NCI-H69 (cell line): ENCODE measurements at places on chromosomes 5 and 9.

GRCh38 chr5:137344723-137345322, 154.3 kb downstream of the SPOCK1 start:
- DNase-seq = peak; percentile 77

DNA sequence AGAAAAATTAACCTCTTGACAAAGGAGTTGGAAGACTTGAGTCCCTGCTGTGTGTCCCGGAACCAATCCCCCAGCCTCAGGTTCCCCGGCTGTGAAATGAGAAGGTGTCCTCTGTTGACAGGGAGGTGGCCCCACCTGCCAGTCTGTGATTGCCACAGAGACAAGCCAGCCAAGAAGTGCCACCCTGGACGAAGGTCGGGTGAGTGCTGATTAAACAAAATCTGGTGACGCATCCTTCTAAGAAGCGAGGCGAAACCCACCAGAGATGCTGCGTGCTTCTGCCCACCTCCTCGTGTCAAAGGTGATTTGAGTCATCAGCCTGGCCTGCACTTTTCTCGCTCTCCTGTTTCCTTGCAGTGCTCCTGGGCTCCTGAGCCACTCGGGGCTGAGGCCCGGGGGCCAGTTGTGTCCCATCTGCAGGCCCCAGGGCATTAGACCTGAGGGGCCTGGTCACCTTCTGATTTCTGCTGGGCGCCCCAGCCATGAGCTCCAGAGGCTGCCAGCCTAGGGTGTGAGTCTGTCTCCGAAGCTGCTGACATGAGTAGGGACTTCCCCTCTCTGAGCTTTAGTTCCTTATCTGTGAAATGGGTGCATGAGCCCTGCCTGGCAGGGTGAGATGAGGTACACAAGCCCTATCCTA, 28.7 kb downstream of the NEK6 start:
- no peak for DNase-seq

DNA sequence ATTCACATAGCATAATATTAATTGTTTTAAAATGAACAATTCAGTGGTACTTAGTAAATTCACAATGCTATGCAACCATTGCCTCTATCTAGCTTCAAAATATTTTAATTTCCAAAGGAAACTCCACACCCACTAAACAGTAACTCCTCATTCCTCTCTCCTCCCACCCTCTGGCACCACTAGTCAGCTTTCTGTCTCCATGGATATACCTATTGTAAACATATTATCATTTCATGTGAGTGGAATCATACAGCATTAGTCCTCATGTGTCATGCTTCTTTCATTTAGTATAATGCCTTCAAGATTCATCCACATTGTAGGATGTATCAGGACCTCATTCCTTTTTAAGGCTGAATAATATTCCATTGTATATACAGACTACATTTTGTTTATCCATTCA, 48.6 kb downstream of the PHF2 start:
- DNase-seq = no peak

DNA sequence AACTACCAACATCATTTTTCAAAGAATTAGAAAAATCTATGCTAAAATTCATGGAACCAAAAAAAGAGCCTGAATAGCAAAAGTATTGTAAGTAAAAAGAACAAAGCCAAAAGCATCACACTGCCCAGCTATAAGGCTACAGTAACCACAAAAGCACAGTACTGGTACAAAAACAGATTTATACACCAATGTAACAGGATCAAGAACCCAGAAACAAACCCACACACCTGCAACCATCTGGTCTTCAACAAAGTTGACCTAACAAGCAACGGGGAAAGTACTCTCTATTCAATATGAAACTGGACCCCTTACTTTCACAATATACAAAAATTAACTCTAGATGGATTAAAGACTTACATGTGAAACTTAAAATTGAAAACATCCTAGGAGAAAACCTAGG, 94.2 kb upstream of the TARS1 start:
- no peak for DNase-seq

DNA sequence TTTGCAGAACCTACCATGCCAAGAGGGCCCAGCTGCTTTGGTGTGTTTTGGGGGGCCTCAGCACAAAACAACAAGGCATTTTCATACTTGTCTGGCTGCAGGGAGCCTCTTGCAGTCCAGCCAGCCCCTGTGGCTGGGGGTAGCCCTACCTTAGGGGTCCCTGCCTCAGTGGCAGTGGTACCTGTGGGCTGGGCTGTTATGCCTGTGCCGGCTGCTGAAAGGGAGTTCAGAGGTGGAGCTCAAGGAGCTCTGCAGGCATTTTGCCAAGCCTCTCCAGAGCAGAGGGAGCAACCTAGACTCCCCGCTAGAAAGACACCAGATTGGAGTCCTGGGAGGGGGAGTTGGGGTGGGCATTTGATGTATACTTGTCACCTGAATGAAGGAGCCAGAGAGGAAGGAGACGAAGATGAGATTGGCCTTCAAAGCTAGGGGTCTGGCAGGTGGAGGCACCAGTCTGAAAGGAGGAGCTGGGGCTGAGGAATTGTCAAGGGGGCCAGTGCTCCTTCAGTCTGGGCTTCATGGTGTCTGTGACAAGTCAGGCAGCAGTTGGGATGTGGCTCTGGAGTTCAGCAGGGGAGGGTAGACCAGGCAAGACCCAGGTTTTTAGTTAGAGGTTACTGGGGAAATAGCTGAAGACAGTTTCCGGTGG, 1.5 kb downstream of the SHROOM1 start:
- DNase-seq = peak; percentile 57

DNA sequence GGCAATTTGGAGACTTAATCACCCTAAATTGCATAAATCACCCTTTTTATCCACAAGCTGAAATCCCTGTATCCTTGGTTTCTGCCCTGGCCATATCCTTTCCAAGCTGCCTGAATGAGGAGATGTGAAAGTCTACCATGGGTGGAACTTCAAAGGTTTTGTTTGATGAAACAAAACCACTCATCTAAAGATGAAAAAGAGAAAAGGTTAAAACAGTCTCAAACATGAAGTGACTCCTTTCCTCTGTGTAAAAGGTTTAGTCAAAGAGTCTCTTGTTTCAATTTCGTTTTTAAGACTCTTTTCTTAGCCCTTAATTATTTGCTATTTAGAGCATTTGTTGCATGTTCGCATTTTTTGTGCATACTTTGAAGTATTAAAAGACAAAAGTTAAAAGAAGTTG, 11.2 kb downstream of the SLC45A2 start:
- no peak for DNase-seq

GRCh38 chr5:98573834-98574320, 199.6 kb upstream of the RGMB start:
- DNase-seq = peak; percentile 31

- peak; percentile 17 for DNase-seq
Measured at GRCh38 chr9:125428902-125429467, 167.4 kb downstream of the GAPVD1 start.

DNA sequence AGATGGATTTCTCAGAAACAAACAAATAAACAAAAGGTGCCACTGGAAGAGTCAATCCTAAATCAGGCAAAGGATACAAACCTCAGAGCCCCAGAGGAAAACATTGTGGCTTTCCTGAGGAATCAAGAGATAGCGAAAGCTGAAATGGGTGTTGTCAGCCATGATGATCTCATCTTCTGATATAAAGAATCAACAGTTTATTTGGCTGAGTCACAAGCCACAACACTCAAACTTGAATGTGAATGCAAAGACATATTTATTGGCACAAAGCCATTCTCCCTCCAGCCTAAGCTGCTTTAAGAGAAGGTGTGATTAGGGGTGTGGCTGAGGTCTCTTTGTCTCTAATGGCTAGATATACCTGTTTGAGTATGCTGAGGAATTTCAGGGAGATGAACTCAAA, 73.3 kb upstream of the NREP start:
- DNase-seq = peak; percentile 53

DNA sequence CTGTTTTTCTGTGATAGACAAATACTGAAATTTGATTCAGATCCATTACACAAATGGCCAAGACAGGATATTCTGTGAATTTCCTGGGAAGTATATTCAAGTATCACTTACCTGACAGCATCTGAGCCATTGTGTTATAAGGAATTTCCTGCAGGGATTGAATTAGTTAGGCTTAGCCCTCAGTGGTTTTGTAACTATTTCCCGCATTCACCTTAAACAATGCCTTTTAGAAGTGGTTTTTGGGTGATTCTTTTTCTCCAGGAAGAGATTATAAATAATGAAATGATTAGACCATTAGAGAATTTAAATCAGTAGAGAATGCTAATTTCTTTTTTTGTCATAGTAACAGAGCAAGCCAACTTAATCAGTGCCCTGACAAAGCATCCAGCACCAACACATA, 30.6 kb downstream of the ITGA1 start:
- DNase-seq = no peak

GRCh38 chr5:157630341-157630740, 21.9 kb downstream of the SOX30 start:
- DNase-seq = no peak

DNA sequence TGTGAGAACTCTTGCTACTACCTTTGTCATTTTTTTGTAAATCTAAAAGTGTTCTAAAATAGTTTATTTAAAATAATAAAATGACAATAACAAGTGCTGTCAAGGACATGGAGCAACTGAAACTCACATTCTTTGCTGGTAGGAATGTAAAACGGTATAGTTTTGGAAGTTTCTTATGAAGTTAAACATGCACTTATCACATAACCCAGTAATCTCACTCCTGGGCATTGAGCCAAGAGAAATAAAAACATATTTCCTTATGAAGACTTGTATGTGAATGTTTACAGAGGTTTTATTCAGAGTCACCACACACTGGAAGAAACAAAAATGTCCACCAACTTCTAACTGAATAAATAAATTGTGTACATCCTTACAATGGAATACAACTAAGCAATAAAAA, 46.0 kb upstream of the COL15A1 start:
- DNase-seq = peak; percentile 10

DNA sequence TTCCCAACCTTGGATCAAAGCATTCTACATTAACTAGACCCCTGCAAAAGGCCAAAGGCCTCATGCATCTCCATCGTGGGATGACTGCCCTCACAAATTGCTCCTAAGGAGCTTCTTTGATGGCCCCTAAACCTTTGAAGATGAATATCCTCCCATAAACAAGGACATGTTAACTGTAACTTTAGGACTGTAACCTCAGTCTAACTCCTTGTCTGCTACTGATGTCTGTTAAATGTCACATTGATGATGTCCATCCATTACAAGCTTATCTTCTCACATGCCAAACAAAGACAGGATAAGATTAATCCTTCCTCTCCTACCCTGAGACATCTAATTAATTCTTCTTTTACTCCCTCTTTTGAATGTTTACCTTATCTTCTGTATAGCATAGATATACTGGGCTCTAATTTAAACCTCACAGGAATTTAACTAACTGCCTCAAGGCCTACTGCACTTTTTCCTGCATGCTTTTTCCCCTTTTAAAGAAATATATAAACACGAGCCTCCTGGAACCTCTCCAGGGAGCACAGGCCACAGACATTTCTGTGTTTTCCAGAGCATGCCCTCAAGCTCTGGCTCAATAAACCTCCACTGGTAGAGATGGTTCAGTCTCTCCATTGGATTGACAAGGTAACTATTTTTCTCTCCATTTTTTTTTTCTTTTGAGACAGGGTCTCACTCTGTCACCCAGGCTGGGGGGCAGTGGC, 90.6 kb upstream of the SLC25A48 start:
- no peak for DNase-seq

GRCh38 chr5:26700759-26701384, 337.5 kb downstream of the CDH9 start:
- DNase-seq = peak; percentile 83

GRCh38 chr9:131737426-131737825, 2.5 kb downstream of the RAPGEF1 start:
- DNase-seq = no peak

- DNase-seq = no peak
Measured at GRCh38 chr5:7320701-7321301, 75.1 kb upstream of the ADCY2 start.

GRCh38 chr5:39209924-39210323, 9.4 kb downstream of the FYB1 start:
- no peak for DNase-seq

- DNase-seq = no peak
Measured at GRCh38 chr5:95832664-95833063, 10.1 kb upstream of the GLRX start.

GRCh38 chr9:3608011-3608410, 82.2 kb upstream of the RFX3 start:
- no peak for DNase-seq

- DNase-seq = peak; percentile 61
Measured at GRCh38 chr5:135203593-135204036, 169.6 kb upstream of the PITX1 start.

DNA sequence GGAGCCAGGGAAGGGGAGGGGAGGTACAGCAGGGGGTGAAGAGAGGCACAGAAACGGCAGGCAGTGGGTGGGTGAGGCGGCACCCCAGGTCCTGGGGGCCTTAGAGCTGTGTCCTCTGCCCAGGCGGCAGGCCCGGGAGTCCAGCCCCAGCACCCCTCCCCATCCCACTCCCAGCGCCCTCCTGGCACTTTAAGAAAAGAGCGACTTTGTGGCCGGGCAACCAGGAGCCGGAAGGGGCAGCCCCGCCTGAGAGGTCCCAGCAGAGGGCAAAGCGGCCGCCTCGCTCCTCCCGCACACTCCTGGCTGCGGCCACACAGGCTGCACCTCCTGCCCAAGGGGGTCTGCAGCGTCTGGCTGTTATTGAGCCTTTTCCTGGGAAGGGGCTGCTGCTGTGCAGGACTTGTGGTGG, 42.6 kb downstream of the NACC2 start:
- DNase-seq = no peak

- DNase-seq = no peak
Measured at GRCh38 chr9:17799369-17799768, 220.5 kb downstream of the SH3GL2 start.

DNA sequence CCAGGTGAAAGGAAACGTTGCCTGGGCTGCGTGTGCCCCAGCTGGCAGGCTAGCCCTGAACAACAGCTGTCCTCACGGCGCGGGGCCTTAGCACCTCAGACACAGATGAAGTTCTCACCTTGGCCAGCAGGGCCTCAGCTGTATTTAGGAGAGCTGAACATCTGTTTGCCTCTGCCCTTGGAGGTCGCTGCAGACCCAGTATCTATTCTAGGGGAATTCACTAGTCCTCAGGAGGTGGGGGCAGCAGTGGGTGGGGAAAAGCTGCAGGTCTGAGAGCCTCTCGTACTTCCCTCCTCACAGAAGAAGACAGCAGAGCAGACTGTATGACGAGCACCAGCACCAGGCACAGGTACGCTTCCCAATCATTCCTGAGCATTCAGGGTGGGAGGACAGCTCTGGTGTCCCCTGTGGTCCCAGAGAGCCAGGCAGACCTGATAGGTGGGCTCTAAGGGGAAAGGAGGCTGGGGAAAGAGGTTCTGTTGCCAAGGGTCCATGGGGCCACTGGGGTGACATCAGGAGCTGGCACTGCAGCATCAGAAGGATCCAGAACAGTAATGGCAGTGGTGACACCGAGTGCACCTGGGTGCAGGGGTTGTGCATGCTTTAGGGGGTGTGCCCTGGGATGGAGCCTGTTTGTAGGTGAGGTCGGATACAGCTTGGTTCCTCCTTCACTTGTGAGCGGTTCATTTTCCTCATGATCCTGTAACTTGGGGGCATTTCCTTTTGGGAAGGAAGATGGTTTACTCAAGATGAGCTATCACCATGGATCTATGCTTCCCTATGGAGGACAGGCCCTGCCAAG, 13.8 kb downstream of the CD74 start:
- DNase-seq = peak; percentile 32
